Choroid plexus epithelial cell (primary cell): ENCODE measurements at places on chromosomes 3 and 15.

- no peak for DNase-seq
Measured at GRCh38 chr3:101615525-101615924, 41.5 kb downstream of the PCNP start.

DNA sequence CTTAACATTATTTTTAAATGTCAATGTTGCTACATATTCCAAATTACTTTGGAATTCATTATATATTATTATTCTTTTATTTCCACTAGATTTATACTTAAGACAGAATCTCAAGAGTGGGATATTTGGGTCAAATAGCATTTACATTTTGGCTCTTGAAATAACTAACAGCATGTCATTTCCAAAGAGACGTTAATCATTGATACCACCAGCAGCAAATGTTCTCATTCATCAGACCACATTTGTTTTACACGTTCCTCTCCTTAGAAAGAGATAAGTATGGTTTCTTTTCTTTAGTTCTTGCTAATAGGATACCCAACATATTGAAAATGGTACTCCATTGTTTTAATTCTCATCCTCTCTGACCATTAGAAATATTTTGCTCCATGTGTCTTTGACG lies 229.8 kb downstream of the LPP start:
- no peak for DNase-seq

DNA sequence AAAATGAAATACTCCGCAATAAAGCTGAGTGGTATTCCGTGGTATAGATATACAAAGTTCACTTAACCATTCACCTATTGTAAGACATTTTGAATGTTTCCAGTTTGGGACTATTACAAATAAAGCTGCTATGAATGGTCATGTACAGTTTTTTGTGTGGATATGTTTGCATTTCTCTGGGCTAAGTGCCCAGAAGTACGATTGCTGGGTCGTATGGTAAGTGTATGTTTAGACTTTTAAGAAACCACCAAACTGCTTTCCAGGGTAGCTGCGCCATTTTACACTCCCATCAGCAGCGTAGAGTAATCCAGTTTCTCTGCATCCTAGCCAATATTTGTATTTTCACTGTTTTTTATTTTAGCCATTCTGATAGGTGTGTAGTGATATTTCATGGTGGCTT lies 208.4 kb upstream of the TLE3 start:
- DNase-seq, result no peak

- no peak for DNase-seq
Measured at GRCh38 chr3:41247055-41248004, 48.0 kb downstream of the CTNNB1 start.

GRCh38 chr3:86109434-86109833 lies 881.5 kb downstream of the VGLL3 start:
- no peak for DNase-seq

- DNase-seq, result peak; percentile 22
Measured at GRCh38 chr3:106725566-106725965, 651.7 kb upstream of the CCDC54 start.

- no peak for DNase-seq
Measured at GRCh38 chr3:65484964-65485363, 553.8 kb downstream of the MAGI1 start.

- no peak for DNase-seq
Measured at GRCh38 chr15:101306341-101307047, 11.4 kb upstream of the SNRPA1 start.

- DNase-seq, result no peak
Measured at GRCh38 chr15:99486371-99487336, 79.1 kb upstream of the MEF2A start.

- DNase-seq, result peak; percentile 87
Measured at GRCh38 chr15:49313650-49314049, 109.4 kb upstream of the FGF7 start.
